Neural crest cell (in vitro differentiated cells): ENCODE measurements at places on chromosomes 2 and 18.

- H3K27me3 ChIP-seq = no peaks in the 10 kb centered on the region
- H3K36me3 ChIP-seq = peaks cover 2% of the 10 kb centered on the region
- peaks cover 49% of the 10 kb centered on the region for H3K4me1 ChIP-seq
- no peak overlapping the region for H3K27ac ChIP-seq
Measured at GRCh38 chr18:28132084-28132483, 44.8 kb downstream of the CDH2 start.

- no peaks in the 10 kb centered on the region for H3K36me3 ChIP-seq
- no peak overlapping the region for H3K27ac ChIP-seq
- no peak overlapping the region for H3K4me3 ChIP-seq
- peaks cover 2% of the 10 kb centered on the region for H3K27me3 ChIP-seq
Measured at GRCh38 chr18:38368886-38369285, 803.3 kb upstream of the CELF4 start.

DNA sequence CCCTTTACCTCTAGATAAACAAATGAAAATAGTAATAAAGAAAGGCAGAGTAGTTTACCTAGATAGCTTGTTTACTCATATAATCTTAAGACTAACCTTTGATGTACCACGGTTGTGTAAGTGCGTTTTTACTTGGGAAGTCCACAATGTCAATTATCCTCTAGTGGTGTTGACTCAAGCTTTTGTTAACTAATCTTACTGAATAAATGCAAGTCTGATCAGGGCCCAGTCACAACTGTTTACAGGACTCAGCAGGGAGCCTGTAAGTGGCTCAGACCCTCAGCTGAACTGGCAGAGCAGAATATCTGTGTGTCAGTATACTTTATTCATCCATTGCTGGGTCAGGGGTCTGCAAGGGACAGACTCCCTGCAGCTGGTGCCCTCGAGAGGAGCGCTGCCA lies 98.1 kb upstream of the ACAA2 start:
- DNase-seq = no peak
- H3K27ac ChIP-seq = no peak overlapping the region
- no peaks in the 10 kb centered on the region for H3K36me3 ChIP-seq
- H3K4me3 ChIP-seq = no peak overlapping the region
- H3K4me1 ChIP-seq = peaks cover 20% of the 10 kb centered on the region

GRCh38 chr2:12506846-12507245 lies 209.9 kb upstream of the TRIB2 start:
- H3K4me1 ChIP-seq = no peaks in the 10 kb centered on the region
- H3K27ac ChIP-seq = no peak overlapping the region
- H3K36me3 ChIP-seq = no peaks in the 10 kb centered on the region
- no peak overlapping the region for H3K4me3 ChIP-seq
- DNase-seq = no peak

DNA sequence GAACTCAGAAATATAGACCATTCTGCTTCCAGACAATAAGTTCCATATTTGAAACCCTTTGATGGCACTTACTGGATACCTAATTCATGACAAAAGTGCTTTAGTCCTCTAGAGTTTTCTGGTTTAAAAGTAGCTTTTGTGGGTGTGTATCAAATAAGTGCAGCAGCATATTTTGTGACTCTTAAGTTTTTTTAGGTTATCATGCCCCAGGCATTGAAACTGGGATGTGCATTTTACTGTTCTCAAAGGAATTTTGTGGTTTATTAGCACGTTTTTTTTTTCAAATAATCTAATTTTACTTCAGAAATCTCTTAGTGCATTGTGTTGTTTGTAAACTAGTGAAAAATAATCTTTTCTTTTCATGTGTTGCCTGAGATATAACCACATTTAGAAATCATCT lies 1.5 kb downstream of the XRCC5 start:
- peak overlapping the region; percentile 99 for H3K27ac ChIP-seq
- H3K4me1 ChIP-seq = peaks cover 78% of the 10 kb centered on the region
- DNase-seq = no peak
- peaks cover 4% of the 10 kb centered on the region for H3K27me3 ChIP-seq
- peaks cover 23% of the 10 kb centered on the region for H3K36me3 ChIP-seq

DNA sequence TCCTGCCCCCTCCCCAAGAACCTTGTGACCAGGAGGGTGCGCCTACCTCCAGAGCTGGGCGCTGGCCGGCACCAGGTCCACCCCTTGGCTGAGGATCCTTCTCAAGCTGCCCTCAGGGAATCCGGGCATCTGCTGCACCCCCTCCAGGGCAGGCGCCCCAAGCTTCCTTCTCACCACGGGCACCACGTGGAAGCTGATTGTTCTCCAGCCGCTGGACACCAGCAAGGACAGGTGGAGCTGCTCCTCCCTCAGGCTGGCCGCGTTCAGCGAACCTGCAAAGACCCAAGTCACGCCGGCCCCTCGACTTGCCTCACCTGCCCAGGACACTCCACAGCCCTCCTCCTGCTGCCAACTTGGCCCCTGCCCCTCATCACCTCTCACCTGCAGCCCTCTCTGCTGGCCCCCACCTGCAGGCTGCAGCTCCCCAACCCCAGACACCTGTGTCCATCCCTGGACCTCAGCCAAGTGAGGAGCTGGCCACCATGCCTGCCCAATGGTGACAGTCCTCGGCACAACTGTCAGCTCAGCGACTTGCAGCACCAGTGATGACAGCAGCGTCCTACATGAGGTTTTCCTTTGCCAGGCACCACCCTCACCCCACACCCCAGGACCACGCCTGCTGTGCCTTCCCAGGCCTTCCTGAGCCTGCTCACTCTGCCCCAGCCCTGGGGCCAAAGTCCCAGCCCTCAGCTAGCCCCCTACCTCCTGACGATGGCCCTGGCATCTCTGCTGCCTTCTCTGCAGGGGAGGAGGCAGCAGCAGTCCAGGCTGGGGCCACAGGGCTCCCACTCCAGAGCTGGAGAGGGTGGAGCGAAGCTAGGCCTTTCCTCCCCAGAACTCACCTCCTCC lies 4.2 kb downstream of the MAB21L4 start:
- H3K36me3 ChIP-seq = no peaks in the 10 kb centered on the region
- H3K4me3 ChIP-seq = no peak overlapping the region
- H3K27ac ChIP-seq = no peak overlapping the region
- DNase-seq = no peak

DNA sequence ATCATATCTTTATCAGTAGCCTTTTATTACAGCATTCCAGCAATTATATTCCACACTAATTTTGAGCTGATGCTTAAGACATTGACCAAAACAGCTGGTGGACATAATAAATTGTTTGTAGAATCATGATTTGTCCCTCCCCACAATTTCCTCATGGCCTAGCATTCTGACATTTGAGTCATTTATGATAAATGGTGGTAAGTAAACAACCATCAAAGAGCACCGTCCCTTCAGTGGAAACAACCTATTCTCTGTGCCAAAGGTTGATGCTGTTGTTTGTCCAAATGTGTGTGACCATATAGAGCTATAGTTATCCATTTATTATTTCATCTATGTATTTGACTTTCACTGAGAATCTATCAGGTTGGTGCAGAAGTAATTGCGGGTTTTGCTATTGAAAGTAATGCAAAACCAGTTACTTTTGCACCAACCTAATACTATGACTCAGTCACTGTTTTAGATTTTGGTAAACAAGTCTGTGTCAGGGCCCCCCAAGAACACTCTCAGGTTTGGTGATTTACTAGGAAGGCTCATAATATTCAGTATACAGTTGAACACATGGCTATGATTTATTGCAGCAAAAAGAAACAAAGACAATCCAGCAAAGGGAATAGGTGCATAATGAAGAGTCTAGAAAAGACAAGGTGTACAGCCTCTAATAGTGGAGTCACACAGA lies 608.7 kb upstream of the REG3G start:
- DNase-seq = no peak
- no peak overlapping the region for H3K27ac ChIP-seq
- H3K27me3 ChIP-seq = no peaks in the 10 kb centered on the region
- H3K4me1 ChIP-seq = no peaks in the 10 kb centered on the region

DNA sequence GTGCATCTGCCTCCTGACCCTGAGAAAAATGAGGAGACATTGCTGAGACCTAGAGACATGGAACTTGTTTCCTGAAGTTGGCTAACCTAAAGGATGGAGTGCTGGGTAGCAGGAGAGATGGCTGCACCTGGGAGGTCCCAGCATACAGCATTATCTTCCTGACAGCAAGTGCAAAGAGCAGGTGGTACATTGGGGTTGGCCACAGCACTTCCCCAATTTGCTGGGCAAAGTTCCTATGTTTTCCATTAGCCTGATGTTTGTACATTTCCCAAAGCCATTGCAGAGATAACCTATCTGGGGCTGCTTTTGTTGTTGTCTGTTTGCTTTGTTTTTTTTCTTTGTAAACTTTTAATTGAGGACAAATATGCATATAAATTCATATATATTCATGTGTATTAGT lies 296.7 kb downstream of the HRH4 start:
- H3K4me3 ChIP-seq = no peak overlapping the region
- H3K27me3 ChIP-seq = no peaks in the 10 kb centered on the region
- no peak for DNase-seq

DNA sequence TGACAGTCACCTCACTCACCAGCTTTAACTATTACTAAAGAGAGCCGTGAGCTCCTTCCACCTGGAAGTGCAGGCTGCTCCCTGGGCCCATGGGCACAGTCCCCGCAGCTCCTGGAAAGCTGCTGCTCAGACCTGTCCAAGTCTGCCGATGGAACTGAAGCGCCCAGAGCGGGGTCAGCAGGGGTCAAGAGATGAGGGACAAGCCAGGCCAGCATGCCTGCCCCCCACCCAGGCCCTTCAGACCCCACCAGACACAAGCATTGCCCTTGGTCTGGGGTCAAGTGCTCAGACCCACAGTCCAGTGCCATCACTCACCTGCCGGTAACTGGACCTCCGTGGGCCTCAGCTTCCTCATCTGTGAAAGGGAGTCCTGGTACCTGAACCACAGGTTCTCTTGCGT lies 59.9 kb downstream of the BIN1 start:
- no peak overlapping the region for H3K27ac ChIP-seq
- H3K4me3 ChIP-seq = no peak overlapping the region
- DNase-seq = no peak
- no peaks in the 10 kb centered on the region for H3K27me3 ChIP-seq
- H3K4me1 ChIP-seq = peaks cover 3% of the 10 kb centered on the region

DNA sequence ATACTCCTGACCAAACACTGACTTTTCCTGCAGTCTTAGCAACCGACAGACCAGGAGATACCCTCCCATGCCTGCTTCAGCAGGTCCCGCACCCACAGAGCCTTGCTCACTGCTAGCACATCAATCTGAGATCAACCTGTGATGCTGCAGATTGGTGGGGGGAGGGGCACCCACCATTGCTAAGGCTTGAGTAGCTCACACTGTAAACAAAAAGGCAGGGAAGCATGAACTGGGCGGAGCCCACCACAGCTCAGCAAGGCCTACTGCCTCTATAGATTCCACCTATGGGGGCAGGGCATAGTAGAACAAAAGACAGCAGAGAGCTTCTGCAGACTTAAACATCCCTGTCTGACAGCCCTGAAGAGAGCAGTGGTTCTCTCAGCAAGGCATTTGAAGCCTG lies 109.7 kb downstream of the SP100 start:
- no peak for DNase-seq
- H3K4me1 ChIP-seq = no peaks in the 10 kb centered on the region
- H3K27ac ChIP-seq = no peak overlapping the region
- no peaks in the 10 kb centered on the region for H3K36me3 ChIP-seq
- H3K27me3 ChIP-seq = peaks cover 21% of the 10 kb centered on the region

GRCh38 chr2:12636837-12637581 lies 79.7 kb upstream of the TRIB2 start:
- DNase-seq = no peak
- H3K27me3 ChIP-seq = no peaks in the 10 kb centered on the region
- no peaks in the 10 kb centered on the region for H3K4me1 ChIP-seq
- no peaks in the 10 kb centered on the region for H3K36me3 ChIP-seq
- H3K27ac ChIP-seq = no peak overlapping the region
- no peak overlapping the region for H3K4me3 ChIP-seq

DNA sequence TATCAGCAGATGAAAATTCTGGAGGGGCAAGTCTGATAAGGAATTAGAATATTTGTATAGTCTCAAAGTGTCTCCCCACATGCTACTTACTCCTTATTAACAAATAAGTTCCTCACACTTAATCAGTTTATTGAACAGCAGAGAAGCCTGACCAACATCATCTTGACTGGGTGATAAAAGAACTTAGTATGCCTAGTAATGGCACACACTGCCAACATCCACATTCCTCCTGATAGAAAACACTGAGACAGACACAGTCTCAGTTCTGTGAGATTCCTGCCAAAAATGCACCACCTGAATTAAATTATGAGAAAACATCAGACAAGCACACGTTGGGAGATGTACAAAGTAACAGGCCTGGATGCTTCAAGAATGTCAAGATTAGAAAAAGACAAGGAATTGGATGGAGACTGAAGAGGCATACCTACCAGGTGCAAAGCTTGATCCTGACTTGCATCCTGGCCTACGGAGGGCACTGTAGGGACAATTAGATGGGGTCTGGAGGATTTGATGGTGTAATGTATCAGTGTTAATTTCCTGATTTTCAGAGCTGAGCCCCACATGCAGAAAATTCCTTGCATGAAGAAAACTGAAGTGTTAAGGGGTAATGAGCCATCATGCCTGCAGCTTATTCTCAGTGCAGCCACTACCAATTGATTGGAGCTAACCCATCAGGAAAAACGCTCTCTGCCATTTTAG lies 200.4 kb upstream of the SH3BP4 start:
- DNase-seq = no peak
- H3K27ac ChIP-seq = no peak overlapping the region
- H3K4me1 ChIP-seq = peaks cover 3% of the 10 kb centered on the region
- H3K27me3 ChIP-seq = no peaks in the 10 kb centered on the region
- H3K36me3 ChIP-seq = peaks cover 12% of the 10 kb centered on the region

DNA sequence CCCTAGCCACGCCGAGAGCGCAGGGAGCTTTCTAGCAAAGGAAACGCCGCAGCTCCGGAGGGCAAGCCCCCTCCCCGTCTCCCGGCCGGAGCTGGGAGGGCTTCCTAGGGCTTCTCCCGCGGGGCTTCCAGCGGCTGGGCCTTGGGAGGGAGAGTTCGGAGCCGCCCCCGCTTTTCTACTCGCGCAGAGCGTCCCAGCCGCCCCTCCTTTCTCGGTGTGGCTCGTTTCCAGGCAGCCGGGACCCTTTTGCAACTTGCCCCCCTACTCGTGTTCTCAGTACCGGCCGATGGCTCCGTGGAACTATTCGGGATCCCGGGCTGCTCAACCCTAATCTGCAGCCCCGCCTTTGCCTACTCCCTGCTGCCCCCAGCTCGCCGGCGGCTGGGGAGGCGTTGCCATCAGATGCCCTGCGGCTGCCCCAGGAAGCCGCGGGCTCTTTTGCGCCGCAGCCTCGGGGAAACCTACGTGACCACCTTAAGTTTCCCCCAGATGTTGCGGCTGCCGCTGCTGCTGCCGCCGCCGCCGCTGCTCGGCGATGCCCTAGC lies 1.5 kb upstream of the NR4A2 start:
- peak overlapping the region; percentile 100 for H3K4me3 ChIP-seq
- peak; percentile 59 for DNase-seq
- H3K27me3 ChIP-seq = peaks cover 22% of the 10 kb centered on the region
- peaks cover 38% of the 10 kb centered on the region for H3K4me1 ChIP-seq

GRCh38 chr2:151845481-151845880 lies 17.3 kb upstream of the ARL5A start:
- H3K27me3 ChIP-seq = no peaks in the 10 kb centered on the region
- H3K36me3 ChIP-seq = no peaks in the 10 kb centered on the region
- H3K4me1 ChIP-seq = peaks cover 31% of the 10 kb centered on the region

- H3K4me1 ChIP-seq = peaks cover 4% of the 10 kb centered on the region
- no peaks in the 10 kb centered on the region for H3K27me3 ChIP-seq
- H3K27ac ChIP-seq = no peak overlapping the region
Measured at GRCh38 chr2:212494418-212495020, 44.1 kb downstream of the ERBB4 start.

GRCh38 chr18:58256316-58257080 lies 212.5 kb downstream of the NEDD4L start:
- no peaks in the 10 kb centered on the region for H3K27me3 ChIP-seq
- no peak for DNase-seq
- peaks cover 21% of the 10 kb centered on the region for H3K4me1 ChIP-seq
- H3K4me3 ChIP-seq = no peak overlapping the region

GRCh38 chr2:215358312-215358845 lies 46.5 kb downstream of the ATIC start:
- peaks cover 23% of the 10 kb centered on the region for H3K36me3 ChIP-seq
- DNase-seq = no peak
- H3K4me1 ChIP-seq = no peaks in the 10 kb centered on the region
- no peaks in the 10 kb centered on the region for H3K27me3 ChIP-seq
- no peak overlapping the region for H3K27ac ChIP-seq
